ENCODE measurements at places on chromosomes 5 and 9.

DNA sequence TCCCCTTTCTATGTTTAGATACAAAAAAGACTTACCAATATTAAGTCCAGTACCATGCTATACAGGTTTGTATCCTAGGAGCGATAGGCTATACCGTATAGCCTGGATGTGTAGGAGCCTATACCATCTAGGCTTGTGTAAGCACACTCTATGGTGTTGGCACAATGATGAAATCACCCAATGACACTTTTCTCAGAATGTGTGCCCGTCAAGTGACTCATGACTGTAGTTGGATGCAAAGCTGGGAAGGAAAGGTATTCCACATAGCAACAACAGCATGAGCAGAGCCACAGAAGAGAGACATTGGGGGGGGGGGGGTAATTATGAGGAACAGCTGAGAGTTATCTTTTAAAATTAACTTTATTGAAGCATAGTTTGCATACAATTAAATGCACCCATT lies 63.2 kb downstream of the TTLL11 start:
- DNase-seq, result no peak

DNA sequence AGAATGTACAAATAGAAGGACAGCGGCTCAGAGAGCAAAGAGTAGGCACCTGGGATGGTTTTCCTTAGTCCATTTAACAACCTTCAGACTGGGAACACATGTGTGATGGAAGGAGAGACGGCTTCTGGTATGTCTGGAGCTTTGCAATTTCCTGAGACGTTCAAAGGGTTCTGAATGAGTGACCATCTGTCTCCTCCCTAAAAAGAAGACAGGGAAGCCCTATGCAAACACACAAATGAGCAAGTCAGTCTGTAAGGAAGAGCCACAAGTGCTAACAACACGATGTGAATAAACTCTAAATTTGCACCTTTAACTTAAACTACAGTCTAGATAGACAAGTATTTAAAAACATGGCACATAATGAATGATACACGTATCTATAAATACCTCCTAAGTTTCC lies 391.0 kb downstream of the ICE1 start:
- no peak for DNase-seq

- no peak for DNase-seq
Measured at GRCh38 chr5:12292610-12293204, 388.5 kb upstream of the CTNND2 start.

DNA sequence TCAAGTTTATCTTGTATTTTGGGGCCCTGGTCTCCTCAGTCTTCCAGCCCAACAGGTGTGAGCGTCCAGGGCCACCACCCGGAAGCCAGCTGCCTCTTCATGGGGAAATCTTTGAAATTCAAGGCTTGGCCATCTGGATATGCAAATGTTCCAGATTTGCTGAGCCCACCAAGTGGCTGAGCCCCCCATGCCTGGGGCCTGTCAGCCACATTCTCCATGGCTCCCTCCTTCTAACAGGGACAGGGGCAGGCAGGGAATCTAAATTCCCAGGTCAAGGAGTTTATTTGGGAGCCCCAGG lies 14.2 kb upstream of the CXXC5 start:
- DNase-seq, result no peak

DNA sequence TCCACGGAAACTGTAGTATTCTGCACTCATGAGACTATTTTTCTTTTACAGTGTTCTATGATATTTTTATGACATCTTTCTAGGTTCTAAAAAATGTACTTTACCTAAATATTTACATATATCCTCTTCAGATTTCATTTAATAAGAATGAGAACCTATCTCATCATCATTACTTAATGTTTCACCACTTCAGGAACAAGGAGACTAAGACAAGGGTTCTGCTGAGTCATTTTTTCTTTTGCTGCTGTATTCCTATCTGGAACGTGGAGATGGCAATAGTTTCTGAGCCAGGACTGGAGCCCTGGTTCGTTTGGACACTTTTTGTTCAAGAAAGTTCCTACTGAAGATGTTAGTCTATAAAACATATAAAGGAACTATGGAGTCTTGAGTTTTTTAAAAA lies 258.2 kb upstream of the MAP3K1 start:
- no peak for DNase-seq

DNA sequence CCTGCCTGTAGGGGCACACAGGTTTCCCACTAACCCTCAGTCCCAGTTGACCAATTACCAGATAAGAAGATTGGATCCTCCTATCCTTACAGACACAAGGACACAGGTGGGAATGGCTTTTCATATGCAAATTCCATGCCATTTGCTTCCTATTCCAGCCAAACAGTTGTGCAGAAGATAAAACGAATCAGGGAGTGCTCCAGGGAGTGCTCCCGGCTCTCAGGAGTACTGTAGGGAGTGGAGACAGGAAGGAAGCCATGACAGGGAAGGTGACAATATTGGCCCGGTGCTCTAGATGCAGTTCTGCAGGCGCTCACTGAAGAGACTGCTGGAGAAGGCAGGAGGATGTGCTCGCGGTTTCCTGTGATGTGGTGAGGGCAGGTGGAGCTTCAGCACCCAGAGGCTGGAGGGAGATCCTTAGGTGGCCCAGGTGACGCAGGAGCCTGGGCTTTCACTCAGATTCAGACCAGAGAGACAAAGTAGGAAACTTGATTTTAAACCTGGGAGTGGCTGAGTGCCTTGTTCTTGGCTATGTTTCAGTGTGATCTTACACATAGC lies 260.0 kb downstream of the AUH start:
- no peak for DNase-seq

DNA sequence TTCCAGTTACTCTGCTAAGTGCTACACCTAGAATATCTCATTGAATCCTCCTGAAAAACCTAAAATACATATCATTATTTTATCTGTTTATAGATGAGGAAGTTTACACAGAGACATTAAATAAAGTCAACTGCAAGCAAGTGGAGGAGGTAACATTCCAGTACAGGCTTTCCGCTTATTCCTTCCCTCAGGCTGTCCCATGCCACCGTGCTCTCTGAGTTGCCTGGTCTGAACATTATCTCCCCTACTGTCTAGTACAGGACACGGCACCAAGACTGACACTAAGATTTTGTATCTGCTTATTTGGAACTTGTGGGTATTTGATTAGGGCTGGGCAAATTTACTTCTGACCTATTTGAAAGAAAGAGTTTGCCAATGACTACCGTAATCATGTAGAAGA lies 172.4 kb upstream of the STK32A start:
- DNase-seq, result no peak

DNA sequence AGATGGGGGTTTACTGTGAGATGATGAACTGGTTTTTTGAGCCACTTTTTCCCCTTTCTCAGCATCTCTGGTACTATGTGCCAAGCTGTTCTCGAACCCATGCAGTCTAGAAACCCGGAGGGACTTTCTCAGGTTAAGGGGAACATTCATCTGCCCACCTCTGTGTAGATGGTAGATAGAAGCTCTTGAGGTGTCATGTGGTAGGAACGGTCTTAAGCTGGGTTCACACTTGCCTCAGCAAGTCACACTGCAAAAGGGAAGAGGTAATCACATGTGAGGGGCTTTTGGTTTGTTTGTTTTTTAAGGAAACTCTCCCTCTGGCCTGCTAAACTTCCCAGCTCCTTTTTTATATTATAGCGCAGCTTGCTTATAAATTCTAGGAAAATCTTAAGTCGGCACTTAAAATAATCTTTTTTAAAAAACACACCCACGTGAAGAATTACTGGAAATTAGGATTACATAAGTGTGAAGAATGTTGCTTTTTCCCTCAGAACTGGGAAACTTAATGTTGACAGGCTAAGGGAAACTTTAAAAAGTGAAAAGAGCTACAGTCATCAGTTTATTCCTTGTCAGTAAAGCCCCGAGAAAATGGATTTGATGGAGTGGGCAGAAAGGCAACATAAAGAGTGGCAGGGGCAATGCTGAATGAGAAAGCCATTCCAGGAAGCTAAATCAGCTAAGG lies 430.3 kb downstream of the ARHGEF28 start:
- no peak for DNase-seq

GRCh38 chr5:2352101-2352861 lies 399.2 kb downstream of the IRX2 start:
- DNase-seq, result no peak

GRCh38 chr9:108474356-108474755 lies 381.4 kb downstream of the ACTL7B start:
- DNase-seq, result no peak

- DNase-seq, result no peak
Measured at GRCh38 chr5:148811756-148812155, 14.7 kb upstream of the ADRB2 start.

- no peak for DNase-seq
Measured at GRCh38 chr9:92119586-92119985, 4.4 kb upstream of the SPTLC1 start.

GRCh38 chr9:84513473-84513872 lies 156.1 kb upstream of the NTRK2 start:
- no peak for DNase-seq

DNA sequence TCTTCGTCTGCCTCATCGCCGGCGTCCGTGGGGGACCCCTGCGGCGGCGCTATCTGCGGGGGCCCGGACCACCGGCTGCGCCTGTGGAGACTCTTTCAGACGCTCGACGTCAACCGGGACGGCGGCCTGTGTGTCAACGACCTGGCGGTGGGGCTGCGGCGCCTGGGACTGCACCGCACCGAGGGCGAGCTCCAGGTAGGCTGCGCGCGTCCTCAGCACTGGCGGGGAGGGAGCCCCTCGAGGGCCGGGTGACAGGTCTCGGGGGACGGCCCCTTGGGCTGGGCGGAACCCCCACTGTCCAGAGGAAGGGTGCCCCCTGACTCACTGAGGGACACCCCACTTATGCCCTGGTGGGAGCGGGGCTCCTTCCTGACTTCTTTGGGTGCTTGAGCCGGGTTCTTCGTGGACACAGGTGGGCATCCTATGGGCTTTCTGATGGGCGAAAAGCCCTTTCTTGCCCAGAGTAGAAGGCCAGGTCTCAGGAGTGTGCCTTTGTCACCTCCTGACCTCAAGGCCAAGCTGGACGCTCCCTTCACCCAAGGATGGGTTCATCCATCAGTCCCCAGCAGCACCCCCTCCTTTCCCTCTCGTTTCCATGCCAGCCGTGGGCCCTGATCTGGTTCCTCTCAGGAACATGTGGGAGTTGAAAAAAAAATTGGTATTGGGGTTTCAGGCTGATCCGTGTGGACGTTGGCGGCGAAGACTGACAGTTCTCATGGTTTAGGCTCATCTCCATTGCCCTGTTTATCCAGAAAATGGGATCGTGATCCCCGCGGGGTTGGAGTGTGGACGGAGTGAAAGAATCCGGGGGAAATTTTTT lies 564 bp downstream of the SLC25A25 start:
- DNase-seq, result no peak

GRCh38 chr5:66164044-66164790 lies 20.1 kb downstream of the SREK1 start:
- DNase-seq, result no peak

DNA sequence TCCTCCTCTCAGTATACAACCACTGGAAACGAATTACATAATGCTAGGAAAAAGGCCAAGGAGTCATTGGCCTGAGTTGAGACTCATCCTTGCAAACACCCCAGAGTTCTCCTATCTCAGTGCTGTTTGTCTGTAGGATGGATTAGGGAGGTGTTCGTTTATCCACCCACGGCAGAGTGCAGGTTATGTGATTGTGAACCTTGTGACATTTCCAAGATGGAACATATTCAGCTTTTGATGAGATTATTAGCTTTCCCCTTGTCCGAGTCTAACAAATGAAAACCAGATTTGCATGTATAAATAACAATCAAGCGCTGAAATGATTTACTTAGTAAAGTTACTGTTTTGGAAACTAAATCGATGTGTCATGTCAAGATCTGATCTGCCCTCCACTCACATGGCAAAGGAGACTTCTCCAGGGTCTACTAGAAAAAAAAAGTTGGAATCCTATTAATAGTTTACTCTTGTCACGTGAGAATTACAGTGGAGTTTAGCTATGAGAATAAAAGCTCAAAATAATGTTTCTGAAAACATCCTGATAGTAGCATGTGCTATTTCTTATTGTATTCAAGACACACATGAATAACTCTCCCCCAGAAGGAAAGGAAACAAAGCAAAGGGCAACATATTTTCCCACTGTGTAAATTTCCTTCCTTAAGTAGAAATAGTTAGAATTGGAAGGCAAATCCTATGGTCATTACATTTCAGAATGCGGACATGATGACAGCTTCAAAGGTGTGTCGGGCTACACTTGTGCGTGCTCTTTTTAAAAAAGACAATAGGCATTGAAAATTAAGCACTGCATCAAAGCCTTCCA lies 600.4 kb downstream of the EBF1 start:
- no peak for DNase-seq

GRCh38 chr9:87638292-87638691 lies 87.6 kb upstream of the CTSL start:
- DNase-seq, result no peak

GRCh38 chr5:88518131-88519016 lies 249.7 kb upstream of the TMEM161B start:
- DNase-seq, result no peak

GRCh38 chr5:179668391-179668790 lies 12.4 kb downstream of the CBY3 start:
- peak; percentile 26 for DNase-seq

- DNase-seq, result no peak
Measured at GRCh38 chr9:130459941-130460669, 15.3 kb downstream of the ASS1 start.

- DNase-seq, result no peak
Measured at GRCh38 chr9:137270929-137271695, 6.4 kb upstream of the TOR4A start.
